Muscle of leg (tissue), 16 donors: ENCODE measurements at places on chromosomes 6 and 20. TPM values are rescaled to one million over a fixed set of nuclear protein-coding genes. Genes with fewer than 3 reads are reported as not detected.

HLA-DQA1 gene
- 2.1 TPM for polyA plus RNA-seq

BCAS1 gene
- 5.9 TPM for polyA plus RNA-seq

DNA sequence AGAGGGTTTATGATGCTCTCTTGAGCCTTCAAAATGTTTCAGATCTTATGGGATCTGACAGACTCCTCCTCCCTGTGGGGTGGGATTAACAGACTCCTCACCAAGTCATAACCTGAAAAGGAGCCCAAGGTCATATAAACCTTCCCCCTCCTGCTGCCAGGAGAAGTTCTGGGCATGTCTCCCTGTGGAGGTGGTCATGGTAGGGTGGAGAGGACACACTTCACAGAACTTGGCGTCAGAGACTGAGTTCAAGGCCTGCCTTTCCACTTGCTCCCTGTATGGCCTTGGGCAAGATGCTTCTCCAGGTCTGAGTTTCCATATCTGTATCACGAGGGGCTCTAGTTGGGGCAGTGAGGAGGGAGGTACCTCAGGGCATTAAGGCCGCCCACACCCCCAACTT, 32.4 kb upstream of the AAR2 start:
- DNase-seq: no peak

GRCh38 chr20:33679758-33680485, 5.7 kb upstream of the NECAB3 start:
- DNase-seq: no peak

DNA sequence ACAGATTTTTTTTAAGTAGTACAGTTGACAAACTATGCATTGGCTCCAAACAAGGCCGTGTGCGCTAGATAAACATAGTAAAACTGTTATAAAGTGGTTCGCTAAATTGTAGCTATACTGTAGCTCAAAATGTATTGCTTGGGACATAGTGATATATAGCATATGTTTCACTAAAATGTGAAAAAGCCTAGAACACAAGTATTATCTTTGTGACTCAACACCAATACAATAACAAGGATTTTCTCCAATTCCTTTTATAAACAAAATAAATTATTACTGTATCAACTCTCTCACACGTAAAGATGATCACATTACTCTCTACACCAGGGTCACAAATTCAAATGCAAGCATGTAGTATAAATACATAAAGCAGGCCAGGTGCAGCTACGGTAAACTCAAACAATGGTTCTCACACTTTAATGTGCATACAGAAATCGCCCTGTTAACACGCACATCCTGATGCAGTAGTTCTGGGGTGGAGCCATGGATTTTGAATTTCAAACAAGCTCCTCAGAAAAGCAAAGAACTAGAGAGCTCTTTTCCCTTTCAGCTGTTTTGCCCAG, 214.6 kb downstream of the GMDS start:
- no peak for DNase-seq
